ENCODE measurements at places on chromosomes 11 and 22.

- DNase-seq: no peak
Observed at GRCh38 chr11:35622070-35622469, 3.8 kb downstream of the FJX1 start.

DNA sequence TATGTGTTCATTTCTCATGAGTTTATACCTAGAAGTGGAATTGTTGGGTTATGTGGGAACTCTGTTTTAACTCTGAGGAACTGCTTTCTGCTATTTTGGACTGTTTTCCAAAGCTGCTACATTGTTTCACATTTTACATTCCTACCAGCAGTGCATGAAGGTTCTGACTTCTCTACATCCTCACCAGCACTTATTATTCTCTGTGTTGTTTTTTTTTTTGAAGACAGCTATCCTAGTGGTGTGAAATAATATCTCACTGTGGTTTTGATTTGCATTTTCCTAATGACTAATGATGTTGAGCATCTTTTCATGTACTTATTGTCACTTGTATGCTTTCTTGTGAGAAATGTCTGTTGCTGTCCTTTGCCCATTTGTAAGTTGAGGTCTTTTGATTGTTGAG is 169.9 kb downstream of the COMMD9 start:
- DNase-seq: no peak

GRCh38 chr11:76592025-76592914 is 78.3 kb downstream of the LRRC32 start:
- DNase-seq: no peak

DNA sequence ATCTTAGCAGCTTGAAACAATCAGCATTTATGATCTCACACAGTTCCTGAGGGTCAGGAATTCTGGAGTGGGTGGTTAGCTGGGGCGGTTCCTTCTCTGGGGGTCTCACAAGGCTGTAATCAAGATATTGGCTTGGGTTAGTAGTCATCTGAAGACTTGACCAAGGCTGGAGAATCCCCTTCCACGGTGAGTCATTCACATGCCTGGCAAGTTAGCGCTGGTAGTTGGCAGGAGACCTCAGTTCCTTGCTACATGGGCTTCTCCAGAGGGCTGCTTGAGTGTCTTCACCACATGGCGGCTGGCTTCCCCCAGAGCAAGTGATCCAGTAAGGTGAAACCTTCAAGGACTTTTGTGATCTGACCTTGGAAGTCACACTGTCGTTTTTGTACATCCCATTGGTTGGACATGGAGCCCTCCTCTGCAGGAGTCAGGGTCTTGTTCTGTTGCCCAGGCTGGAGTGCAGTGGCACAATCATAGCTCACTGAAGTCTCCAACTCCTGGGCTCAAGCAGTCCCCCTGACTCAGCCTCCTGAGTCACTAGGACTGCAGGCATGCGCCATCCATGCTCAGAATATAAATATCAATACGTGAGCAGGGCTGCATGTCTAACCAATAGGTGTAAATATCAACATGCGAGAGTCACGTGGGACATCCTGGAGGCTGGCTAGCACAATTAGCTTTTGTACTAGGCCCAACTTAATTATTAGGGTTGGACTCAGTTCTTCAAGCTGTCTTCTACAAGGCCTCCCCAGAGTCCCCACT is 7.2 kb upstream of the NIPSNAP1 start:
- DNase-seq: no peak

- DNase-seq: no peak
Observed at GRCh38 chr11:90179923-90180322, 42.9 kb downstream of the CHORDC1 start.

- DNase-seq: no peak
Observed at GRCh38 chr11:12278766-12279671, 98.4 kb upstream of the PARVA start.

- DNase-seq: no peak
Observed at GRCh38 chr11:63737718-63738117, 30.9 kb downstream of the ZFTA start.

- no peak for DNase-seq
Observed at GRCh38 chr11:45817191-45817590, 12.2 kb downstream of the SLC35C1 start.

DNA sequence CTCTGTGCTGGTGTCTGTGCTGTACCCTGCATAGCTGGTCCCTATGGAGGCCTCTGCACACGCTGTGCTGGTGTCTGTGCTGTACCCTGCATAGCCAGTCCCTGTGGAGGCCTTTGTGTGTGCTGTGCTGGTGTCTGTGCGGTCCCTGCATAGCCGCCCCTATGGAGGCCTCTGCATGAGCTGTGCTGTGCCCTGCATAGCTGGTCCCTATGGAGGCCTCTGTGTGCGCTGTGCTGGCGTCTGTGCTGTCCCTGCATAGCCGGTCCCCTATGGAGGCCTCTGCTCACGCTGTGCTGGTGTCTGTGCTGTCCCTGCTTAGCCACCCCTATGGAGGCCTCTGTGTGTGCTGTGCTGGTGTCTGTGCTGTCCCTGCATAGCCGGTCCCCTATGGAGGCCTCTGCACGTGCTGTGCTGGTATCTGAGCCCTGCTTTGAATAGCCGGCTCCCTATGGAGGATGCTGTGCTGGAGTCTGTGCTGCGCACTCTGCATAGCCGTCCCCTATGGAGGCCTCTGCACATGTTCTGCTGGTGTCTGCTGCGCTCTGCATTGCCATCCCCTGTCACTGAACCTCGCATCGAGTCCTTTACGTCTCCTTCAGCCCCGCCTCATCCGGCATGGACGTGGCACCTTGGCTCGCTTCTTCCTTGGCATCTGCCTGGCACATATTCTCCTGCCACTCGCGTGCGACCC is 6.2 kb downstream of the NADSYN1 start:
- no peak for DNase-seq
